NCI-H2081 treated with DMSO at 0.1 percent for 48 hours (cell line): ENCODE measurements at places on chromosomes 1 and 21.

GRCh38 chr1:115813727-115814126 is 27.2 kb downstream of the NHLH2 start:
- no peak for DNase-seq

DNA sequence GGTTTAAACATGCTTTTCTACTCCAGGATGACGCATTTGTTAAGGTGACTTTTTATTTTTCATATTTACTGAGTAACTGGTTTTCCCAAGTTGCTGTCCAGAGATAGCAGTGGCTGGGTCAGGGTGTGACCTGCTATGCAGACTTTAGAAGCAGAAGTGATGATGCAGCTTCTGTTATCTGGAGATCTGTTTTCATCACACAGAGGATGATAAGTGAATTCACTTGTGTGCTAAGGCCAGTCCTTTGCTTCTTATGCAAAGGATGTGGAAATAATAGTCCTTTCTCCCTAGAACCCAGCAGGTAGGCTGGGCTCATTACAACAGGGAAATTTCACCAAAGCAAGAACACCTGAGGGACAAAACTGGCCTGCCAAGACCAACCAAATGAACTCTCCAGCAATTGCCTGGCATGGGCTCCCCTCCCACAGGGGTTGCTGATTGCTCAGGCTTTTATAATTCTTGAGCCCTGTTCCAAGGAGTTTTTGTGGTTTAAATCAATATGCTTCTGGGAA is 97.8 kb upstream of the LPGAT1 start:
- peak; percentile 64 for DNase-seq

DNA sequence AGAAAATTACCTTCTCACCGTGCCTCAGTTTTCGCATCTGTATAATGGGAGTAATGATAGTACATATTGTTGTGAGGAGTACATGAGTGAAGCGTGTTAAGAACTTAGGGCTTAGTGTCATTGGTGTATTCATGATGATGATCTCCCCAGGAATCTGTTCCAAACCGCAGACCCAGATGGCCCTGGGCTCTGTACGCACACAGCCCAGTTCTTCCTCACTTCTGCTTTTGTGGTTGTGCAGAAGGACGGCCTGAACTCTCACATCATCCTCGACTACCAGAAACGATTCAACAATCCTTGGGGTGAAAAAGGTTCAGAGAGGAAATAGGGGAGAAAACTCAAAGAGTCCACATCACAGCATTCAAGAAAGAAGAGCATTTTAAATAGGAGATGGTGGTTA is 323.0 kb downstream of the CAMTA1 start:
- DNase-seq: no peak

DNA sequence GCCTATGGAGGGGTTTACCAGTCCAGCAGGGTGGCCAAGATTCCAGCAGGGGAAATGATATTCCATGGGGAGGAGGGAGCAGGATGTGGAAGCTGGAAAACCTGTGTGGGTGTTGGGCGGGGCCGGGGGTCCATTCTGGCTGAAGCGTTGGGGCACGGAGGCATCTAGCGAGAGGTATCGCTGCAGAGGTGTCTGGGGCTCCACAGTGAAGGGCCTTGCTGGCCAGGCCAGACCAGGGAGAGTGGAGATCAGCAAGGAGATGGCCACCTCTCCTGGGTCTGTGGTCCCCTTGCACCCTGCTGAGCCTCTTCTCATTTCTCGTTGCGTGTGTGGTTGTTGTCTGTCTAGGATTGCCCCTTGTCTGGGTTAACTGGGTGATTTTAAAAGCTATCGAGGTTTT is 6.2 kb downstream of the COQ8A start:
- DNase-seq: no peak

GRCh38 chr1:55074455-55074854 is 35.1 kb downstream of the PCSK9 start:
- DNase-seq: no peak

- DNase-seq: no peak
Observed at GRCh38 chr1:21865943-21866706, 54.1 kb downstream of the LDLRAD2 start.

DNA sequence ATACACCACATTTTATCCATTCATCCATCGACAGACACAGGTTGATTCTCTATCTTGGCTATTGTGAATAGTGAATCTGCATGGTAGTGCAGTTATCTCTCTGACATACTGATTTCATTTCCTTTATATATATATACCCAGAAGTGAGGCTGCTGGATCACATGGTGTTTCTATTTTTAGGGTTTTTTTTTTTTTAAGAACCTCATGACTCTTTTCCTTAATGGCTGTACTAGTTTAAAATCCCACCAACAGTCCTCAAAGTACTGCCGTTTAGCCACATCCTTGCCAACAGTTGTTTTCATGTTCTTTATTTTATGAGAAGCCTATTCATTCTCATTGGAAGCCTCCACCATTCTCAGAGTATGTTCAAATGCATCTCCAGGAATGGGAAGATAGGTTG is 258.7 kb upstream of the SNX7 start:
- DNase-seq: no peak

DNA sequence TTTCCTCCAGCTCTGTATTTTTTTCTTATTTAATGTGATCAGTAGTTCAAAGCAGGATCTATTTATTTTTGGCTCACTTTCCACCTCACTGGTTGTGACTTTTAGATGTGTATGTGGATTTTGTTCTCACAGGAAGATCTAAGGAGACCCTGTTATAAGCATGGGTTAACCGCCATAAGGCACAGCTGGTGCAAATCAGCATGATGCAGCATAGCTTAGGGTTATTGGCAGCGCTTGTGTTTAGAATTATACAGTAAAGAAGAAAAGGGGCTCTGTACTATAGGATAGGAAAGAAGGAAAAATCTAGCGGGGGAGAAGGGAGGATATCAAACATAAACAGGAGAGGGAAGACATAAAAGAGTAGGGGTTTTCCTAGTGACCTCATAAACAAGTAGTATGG is 26.9 kb upstream of the RGL1 start:
- no peak for DNase-seq

DNA sequence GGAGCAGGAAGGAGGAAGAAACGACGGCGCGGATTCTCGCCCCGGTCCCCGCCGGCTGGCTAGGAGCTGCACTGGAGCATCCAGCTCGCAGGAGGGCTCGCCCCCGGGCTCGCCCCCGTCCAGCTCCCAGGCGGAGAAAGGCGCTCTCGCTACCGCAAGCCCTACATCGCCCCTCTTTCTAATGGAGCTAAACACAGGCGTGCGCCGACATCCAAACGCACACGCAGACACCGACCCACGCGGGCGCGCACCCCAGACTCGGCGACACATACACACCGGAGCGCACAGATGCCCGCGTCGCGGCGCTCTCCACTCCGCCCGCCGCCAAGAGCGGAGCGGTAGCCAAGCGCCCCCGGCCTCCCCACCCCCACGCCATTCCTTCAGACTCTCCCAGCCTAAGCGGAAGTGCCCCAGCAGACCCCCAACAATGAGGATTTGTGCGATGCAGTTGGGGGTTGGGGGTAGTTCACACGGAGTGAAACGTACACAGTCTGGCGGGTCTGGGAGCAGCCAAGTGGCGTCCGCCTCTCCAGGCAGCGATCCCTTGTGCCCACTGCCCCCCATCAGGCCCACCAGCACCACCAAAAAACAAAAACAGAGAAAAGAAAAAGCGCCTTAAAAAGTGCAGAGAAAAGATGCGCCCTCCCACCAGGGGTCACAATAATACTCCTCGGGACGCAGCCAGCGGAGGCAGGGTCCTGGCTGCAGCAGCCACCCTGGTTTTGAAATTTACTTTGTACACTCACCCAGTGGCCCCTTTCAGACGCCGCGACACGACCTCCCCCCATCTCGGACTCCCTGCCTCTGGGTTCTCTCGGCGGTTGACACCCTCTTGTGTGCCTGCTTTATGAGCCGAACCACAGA is 1.4 kb downstream of the DAB1 start:
- no peak for DNase-seq
